ENCODE measurements at places on chromosomes 3 and 15. TPM values are rescaled to one million over a fixed set of nuclear protein-coding genes. Genes with fewer than 3 reads are reported as not detected.

GOLGA8S gene
- 0.44 TPM for total RNA-seq

GRCh38 chr15:98025237-98025636 lies 64.7 kb downstream of the ARRDC4 start:
- H3K27me3 ChIP-seq = no peaks in the 10 kb centered on the region
- H3K36me3 ChIP-seq = no peaks in the 10 kb centered on the region
- no peak for DNase-seq

DNA sequence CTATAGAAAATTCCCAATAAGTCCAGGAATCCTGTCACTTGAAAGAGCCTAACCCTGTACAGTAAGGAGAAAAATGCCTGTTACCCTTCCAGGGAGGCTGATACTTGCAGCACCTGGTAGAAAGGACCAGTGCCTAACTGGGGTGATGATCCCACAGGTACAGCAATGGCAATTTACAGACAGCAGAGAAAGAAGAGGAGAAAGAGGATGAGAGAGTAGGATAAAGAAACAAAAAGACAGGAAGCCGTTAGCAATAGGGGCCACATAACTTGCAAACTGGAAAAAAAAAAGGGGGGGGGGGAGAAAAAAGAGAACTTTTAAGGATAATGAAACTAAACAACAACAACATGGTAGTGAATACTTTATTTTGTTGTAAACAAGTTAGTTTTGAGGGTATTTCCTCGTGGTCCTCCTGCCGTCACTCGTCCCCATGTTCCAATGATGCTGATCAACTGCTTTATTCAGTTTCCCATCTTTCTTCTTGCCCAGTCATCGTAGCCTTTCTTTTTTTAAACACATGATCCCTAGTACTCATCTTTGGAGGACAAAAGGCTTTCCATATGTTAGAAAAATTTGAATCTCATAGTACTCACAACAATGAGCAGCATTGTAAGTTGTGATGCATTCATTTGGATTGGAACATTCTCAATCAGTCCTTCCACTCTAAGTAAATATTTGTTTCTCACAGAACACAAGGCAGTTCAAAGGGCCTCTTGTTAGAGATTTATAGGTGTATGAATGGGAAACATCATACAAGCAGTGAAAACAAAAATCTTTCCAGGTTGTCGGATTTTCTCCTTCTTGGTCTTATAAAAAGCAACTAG lies 8.6 kb downstream of the TM4SF1 start:
- H3K36me3 ChIP-seq = peaks cover 25% of the 10 kb centered on the region
- no peaks in the 10 kb centered on the region for H3K27me3 ChIP-seq
- peaks cover 44% of the 10 kb centered on the region for H3K4me1 ChIP-seq
- no peak for DNase-seq
- no peak overlapping the region for H3K4me3 ChIP-seq

CYFIP1 gene
- total RNA-seq = 118 TPM

GRCh38 chr15:83565138-83565537 lies 88.8 kb upstream of the ADAMTSL3 start:
- H3K27me3 ChIP-seq = peaks cover 13% of the 10 kb centered on the region
- no peaks in the 10 kb centered on the region for H3K36me3 ChIP-seq
- no peaks in the 10 kb centered on the region for H3K4me1 ChIP-seq
- no peak overlapping the region for H3K4me3 ChIP-seq
- H3K27ac ChIP-seq = no peak overlapping the region

DNA sequence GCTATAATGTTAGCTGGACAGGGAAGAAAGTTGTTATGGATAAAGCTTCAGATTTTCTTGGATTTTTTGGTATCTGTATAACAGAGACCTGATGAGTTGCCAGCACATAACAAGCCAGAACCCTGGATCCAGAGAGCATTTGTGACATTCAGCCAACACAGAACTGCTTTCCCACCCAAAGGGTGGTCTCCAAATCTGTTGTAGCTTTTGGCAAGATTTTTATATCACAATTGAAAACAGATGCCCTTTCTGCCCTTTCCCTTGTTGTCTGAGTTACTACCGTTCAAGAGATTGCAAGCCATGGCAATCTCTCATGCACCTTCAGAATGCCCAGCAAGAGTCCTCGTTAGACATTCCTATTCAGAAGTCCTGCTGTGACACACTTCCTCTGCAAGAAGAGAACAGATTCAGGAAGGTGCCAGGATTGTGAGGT lies 107.6 kb upstream of the FGF7 start:
- DNase-seq = no peak
- no peak overlapping the region for H3K4me3 ChIP-seq
- no peaks in the 10 kb centered on the region for H3K27me3 ChIP-seq
- H3K36me3 ChIP-seq = peaks cover 21% of the 10 kb centered on the region
- no peak overlapping the region for H3K27ac ChIP-seq
- H3K4me1 ChIP-seq = peaks cover 20% of the 10 kb centered on the region

TEX55 gene
- not detected for total RNA-seq

DNA sequence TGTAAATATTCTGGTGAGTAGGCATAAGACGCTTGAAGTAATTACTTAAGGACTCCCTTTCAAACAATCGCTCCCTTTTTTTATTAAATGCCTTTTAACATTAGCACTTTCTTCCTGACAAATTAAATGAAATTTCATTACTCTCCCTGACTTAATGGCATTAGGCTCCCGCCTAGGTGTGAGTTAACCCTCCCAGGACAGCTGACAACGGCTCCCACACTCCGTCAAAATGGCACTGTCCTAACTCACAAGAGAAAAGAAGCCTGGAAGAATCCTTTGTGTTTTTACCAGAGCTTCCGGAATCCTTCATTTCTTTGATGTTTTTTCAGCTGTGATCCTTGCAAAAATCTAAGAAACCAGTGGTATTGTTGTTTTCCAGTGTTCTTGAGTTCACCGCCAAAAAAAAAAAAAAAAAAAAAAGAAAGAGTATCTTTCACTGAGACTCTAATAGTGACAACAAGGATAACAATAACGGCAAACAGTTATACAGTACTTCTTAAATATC lies 861.0 kb upstream of the NR2F2 start:
- H3K4me3 ChIP-seq = no peak overlapping the region
- no peaks in the 10 kb centered on the region for H3K27me3 ChIP-seq
- peak overlapping the region; percentile 78 for H3K27ac ChIP-seq
- no peak for DNase-seq
- no peaks in the 10 kb centered on the region for H3K36me3 ChIP-seq

DNA sequence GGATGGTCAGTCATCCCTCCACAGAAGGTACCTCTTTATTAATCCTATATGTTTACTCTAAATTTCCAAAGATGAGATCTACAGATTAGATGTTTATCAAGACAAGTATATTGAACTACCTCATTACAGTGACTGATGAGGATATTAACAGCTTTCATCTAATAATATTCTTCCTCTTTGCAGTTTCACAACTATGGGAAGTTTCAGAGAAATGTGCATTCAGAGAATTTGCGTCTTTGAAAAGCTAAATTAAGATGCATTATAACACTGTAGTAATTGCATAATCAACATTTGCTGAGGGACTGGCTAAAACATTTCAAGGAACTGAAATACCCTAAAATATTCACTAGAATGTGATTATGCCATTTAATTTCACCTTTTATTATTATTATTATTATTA lies 46.7 kb downstream of the MCF2L2 start:
- no peaks in the 10 kb centered on the region for H3K27me3 ChIP-seq
- no peaks in the 10 kb centered on the region for H3K36me3 ChIP-seq
- peaks cover 14% of the 10 kb centered on the region for H3K4me1 ChIP-seq
- H3K27ac ChIP-seq = no peak overlapping the region

DNA sequence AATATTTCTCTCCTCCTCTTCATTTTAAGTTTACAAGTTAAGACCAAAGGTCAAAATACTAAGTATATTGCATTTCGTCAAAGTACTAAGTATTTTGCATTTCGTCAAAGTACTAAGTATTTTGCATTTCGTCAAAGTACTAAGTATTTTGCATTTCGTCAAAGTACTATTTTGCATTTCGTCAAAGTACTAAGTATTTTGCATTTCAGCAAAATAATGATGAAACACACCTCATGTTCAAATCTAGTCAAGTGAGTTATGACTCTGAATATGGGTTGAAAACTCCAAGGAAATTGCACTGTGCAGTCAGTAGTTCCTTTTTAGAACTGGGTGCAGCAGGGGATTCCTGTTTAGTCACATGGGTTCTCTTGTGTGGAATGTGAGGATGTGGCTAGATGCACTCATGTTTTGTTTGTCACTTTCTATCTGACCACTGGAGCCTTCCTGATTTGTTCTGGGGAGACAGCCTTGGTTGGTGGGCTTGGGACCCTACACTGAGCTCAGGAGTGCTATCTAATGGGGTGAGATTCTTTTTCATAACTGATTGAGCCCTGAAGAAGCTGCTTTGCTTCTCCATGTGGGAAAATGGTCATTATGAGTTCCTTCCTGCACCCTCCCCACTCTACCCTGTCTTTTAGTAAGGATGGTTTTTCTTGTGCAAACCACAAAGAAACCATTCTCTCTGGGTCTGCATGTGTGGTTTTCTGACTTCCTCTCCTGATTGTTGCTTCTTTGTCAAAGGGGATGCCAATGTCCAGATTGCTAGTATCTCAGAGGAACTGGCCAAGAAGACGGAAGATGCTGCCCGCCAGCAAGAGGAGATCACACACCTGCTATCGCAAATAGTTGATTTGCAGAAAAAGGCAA lies 73.4 kb downstream of the CCK start:
- H3K36me3 ChIP-seq = peaks cover 27% of the 10 kb centered on the region
- DNase-seq = no peak
- H3K27me3 ChIP-seq = no peaks in the 10 kb centered on the region
- peaks cover 9% of the 10 kb centered on the region for H3K4me1 ChIP-seq

DNA sequence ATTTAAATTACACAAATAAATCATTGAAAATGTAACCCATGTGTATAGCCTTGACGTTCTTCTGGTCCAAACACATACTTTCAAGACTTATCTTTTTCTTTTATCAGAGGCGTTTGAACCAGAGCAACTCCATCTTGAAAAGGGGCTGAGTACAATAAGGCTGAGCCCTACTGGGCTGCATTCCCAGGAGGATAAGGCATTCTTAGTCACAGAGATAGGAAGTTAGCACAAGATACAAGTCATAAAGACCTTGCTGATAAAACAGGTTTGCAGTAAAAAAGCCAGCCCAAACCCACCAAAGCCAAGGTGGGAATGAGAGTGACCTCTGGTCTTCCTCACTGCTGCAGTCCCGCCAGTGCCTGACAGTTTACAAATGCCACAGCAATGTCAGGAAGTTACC lies 101.0 kb upstream of the IGSF10 start:
- DNase-seq = no peak
- no peak overlapping the region for H3K4me3 ChIP-seq
- H3K4me1 ChIP-seq = peaks cover 6% of the 10 kb centered on the region
- no peaks in the 10 kb centered on the region for H3K36me3 ChIP-seq
- no peak overlapping the region for H3K27ac ChIP-seq

- H3K27me3 ChIP-seq = peaks cover 7% of the 10 kb centered on the region
- H3K4me3 ChIP-seq = no peak overlapping the region
- no peak for DNase-seq
- no peak overlapping the region for H3K27ac ChIP-seq
These were observed 15.8 kb downstream of the IQSEC1 start for GRCh38 chr3:13057282-13058040.

ADAMTSL3 gene
- total RNA-seq = not detected

DNA sequence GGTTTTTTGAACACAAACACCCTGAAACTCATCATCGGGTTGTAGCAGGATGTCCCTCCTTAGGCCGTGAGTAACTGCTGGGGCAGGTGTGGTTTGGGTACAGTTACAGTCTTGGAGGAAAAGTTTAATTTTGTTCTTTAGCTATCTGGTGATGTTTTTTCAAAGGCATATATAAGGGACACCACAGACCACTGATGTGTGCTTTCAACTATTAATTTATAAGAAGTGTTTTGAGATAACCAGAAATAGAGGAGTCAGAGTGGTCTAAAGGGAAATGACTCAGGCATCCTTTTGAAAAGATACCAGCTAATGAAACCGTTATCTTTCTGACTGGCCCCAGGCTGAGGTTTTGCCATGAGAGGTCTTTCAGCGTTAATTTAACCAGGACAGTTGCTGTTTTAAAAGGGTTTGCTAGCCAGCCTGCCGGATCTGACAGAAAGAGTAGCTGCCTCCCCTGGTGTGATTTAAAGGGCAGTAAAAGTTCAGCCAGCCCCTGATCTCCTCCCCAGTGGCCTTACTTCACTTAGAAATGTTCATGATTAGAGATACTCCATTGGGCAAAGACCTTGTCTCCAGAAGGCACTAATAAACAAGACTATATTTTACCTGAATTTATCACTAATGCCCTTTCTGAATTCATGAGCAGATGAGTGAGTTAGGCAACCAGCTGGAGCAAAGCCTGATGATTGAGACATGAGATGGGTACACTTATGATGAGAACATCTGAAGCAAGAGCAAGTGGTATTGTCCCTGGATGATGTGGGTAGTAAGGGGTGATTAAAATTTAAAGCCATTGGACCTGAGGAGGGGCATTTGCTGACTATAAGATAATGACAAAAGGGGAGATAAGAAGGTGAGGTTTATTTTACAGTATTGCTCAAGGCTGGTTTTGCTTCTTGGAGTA lies 482.5 kb upstream of the TBL1XR1 start:
- H3K27ac ChIP-seq = peak overlapping the region; percentile 68
- DNase-seq = no peak
- H3K4me1 ChIP-seq = peaks cover 41% of the 10 kb centered on the region
- H3K27me3 ChIP-seq = no peaks in the 10 kb centered on the region
- no peak overlapping the region for H3K4me3 ChIP-seq
- peaks cover 2% of the 10 kb centered on the region for H3K36me3 ChIP-seq

GRCh38 chr3:118984699-118985098 lies 49.9 kb downstream of the IGSF11 start:
- H3K36me3 ChIP-seq = no peaks in the 10 kb centered on the region
- peaks cover 29% of the 10 kb centered on the region for H3K27me3 ChIP-seq
- no peak overlapping the region for H3K4me3 ChIP-seq
- DNase-seq = no peak
- no peak overlapping the region for H3K27ac ChIP-seq

HDC gene
- not detected for total RNA-seq

DNA sequence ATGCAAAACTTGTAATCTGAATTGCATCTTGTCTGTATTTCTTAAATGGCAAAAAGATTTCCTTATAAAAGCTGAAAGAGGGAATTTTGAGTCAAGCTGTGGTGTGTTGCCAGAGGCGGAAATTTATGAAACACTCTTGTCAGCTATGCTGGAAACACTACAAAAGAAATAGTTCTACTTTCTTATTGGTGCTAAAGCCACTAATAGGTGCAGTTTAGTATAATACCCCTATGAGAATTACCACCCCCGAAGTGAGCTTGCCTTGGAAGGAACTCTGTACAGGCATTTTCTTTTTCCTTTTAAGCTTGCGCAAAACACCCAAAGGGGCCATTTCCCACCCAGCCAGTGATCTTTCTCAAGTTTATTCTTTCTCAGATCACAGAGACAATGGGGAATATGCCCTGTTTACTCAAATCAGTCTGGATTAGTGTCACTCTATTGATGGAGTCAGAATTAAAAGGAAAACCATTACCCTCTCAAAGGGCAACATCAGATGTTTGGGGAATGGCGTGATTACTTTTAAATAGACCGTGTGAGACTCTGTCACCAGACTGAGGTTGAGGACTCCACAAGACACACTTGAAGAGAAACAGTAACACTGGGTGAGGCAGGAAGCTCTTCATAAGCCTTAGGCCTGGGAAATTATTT lies 166.0 kb downstream of the TP63 start:
- no peak for DNase-seq
- H3K27ac ChIP-seq = no peak overlapping the region
- H3K36me3 ChIP-seq = no peaks in the 10 kb centered on the region
- no peak overlapping the region for H3K4me3 ChIP-seq

All from osteocyte (in vitro differentiated cells).